ENCODE measurements at places on chromosomes 6 and 20.
A peak's percentile ranks its signal among the peaks of the same experiment; 100 is the strongest.

- DNase-seq: peak; percentile 95
These were observed at the start of gene TOMM6 for GRCh38 chr6:41787219-41787917. Gene TOMM6 (plus strand): TSS chr6:41787694. CDS start chr6:41787698, 4 bp downstream.

DNA sequence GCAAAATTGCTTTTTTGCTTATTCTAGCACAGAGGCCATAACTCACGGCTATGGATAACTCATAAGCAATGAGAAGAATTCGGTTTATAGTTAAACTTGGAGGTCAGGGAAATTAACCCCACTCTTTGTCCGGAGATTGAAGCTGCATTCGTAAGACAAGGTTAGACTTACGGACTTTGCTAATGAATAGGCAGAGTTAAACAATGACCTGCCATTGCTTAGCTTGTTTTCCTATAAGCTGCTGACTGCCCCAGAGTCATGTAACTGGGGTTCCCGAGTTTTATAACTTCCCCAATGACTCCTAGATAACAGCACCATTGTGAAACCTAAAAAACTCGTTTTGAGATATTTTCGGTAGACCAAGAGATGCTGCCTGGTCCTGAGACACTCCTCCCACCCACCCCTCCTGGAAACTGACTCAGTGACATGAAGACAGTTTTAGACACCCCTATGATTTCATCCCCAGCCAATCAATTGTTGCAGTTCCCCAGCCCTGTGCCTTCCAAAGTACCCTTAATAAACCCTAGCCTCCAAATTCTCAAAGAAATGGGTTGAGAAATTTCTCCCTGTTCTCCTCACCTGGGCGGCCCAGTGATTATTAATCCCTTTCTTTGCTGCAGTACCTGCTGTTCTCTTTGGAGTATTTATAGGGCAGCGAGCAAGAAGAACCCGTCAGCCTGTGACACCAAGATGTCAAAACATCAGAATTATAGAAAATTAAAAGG, 33.1 kb upstream of the MCUR1 start:
- no peak for DNase-seq

- DNase-seq: peak; percentile 56
These were observed 44.9 kb upstream of the SUPT3H start for GRCh38 chr6:45422503-45423110.

DNA sequence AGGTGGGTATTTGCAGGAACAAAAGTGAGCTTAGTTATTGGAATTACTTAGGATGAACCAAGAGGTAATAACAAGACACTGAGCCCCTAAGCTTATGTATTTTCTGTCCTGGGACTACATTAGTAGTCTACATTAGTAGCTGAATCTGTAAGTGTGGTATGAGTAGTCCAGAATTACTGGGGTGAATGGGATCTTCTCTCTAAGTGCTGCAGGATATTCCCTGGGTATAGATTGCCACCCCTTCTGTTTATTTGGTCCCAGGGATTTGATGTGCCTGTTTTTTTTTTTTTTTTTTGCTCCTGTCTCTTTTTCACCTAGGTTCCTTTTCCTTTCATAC, 5.9 kb downstream of the CD2AP start:
- DNase-seq: no peak

- no peak for DNase-seq
These were observed 372.2 kb downstream of the NRN1 start for GRCh38 chr6:5634525-5634924.

GRCh38 chr6:80330961-80331360, 224.5 kb downstream of the BCKDHB start:
- no peak for DNase-seq

DNA sequence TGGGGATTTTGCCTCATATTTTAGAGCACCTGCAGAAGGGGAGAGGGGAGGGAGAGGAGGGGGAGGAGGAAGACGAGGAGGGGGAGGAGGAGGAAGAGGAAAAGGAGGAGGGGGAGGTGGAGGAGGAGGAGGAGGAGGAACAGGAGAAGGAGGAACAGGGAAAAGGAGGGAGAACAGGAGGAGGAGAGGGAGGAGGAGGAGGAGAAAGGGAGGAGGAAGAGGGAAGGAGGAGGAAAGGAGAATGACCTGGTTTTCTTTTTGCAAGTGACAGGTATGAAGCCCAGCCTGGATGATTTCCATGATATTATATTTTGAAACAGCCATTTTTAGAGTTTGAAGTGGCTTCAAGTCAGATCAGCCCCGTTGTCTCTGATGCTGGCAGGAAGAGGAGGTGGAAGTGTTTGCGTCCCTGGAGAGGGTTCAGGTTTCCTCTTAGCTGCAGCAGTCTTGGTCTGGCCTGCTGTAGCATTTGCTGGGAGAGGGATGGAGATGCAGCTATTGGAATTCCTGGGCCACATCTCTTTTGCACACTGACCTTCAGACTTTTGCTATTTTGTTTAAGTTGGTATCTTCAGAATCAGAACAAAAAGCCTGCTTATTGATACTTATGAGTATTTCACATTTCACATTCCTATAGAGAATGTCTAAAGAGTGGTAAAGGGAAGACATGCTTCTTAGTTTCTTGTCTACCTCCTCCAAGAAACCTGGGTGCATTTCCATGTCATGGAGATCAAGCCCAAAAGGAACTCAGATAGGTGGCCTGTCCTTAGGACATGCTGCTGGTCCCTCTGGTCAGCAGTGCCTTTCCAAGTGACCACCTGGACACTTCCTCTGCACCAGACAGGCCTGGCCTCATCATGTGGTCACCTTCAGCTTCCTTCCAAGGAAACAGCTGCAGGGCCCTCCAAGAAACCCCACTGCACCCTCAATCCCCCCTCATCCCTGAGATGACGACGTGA, 54.3 kb upstream of the IYD start:
- no peak for DNase-seq

- DNase-seq: no peak
These were observed 359.0 kb downstream of the ESR1 start for GRCh38 chr6:152166497-152166896.

- peak; percentile 88 for DNase-seq
These were observed at the start of the genes KAT14 and PET117 for GRCh38 chr20:18137412-18138265. Gene KAT14 (plus strand): TSS chr20:18137863. CDS start chr20:18142661, 4,798 bp downstream. Gene PET117 (plus strand): TSS chr20:18137863. CDS start chr20:18137956, 93 bp downstream.

DNA sequence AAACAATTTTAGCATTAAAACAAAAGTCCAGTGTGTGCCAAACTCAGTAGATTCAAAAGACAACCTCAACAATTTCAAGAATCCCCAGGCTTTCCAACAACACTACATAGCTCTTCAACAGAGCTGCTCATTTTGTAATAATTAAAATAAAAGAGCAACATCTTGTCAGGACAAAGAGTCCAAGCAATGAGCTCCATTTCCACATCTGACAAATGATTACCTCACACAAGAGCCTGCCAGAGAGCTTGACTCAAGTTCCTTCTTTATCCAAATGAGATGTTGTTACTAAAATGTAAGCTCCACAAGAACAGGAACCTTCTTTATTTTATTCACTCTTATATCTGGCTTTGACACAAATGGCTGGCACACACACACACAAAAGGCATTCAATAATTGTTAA, 449.8 kb downstream of the HACE1 start:
- no peak for DNase-seq

GRCh38 chr20:58011947-58012610, 216.4 kb downstream of the ANKRD60 start:
- no peak for DNase-seq

- no peak for DNase-seq
These were observed 3.6 kb upstream of the ARFGEF3 start for GRCh38 chr6:138157986-138158638.

DNA sequence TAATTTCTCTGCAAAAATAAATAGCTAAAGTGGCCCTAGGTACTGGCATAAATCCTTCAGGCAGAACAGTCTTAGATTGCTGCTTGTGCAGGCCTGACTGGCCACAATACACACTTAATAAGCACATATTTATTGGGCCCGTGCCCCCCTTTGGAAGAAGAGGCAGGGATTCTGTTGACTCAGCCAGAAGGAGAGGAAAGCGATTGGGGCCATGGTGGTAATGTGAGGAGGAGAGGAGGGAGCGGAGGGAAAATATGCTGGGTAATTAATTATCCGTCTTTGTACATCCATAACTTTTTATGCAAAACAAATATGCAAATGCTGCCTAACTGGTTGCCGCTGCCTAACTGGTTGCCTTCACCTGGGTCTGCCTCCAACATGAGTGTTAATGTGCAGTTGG, 36.2 kb downstream of the CD40 start:
- DNase-seq: no peak

- no peak for DNase-seq
These were observed 15.2 kb downstream of the B4GALT5 start for GRCh38 chr20:49698477-49698876.

- no peak for DNase-seq
These were observed 80.8 kb downstream of the GMPR start for GRCh38 chr6:16318953-16319720.

DNA sequence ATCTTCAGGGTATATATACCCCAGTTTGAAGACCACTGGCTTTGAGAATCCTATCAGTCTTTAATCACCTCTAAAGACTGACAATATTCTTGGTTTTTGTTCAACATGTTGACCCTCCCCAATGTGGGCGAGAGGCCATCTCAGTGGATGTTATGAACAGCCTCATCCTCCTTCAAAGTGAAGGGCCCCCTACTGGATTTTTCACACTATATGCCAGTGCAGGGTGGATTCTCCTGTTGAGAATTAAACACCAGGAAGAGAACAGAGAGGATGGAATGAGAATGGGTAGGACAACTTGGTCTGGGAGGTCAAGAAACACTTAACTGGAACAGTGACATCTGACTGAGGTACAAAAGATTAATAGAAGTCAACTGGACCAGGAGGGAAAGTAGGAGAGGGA, 327.1 kb downstream of the MAFB start:
- no peak for DNase-seq

DNA sequence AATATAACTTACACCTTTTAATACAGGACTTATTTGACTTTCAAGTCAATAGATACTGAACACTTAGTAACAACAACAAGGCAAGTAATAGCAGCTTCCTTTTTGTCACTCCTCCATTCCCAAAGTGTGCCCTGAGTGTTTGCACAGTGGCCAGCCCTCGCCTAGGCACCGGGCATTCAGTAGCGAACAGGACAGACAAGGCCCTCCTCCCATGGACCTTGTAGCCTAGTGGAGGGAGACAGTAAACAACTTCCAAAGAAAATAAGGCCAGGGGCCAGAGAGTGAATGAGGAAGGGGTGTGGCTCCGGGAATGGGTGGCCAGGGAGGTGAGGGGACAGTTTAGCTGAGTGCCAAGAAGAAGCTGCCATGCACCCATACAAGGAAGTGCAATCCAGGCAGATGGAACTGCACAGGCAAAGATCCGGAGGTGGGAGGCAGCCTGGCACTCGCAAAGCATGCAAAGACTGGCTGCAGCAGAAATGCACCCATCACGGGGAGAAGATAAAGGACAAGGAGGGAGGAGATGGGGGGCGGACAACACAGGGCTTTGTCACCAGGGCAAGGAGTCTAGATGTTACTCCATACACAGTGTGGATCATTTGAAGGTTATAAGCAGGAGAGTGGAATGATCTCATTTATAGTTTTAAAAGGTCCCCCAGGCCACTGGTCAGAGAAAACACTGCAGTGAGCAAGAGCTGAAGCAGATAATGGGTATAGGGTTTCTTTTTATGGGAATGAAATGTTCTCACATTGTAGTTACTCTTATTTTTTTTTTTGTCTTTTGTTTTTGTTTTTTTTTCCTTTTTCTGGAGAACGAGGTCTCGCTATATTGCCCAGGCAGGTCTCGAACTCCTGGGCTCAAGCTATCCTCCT, 32.2 kb downstream of the ATP9A start:
- DNase-seq: no peak

DNA sequence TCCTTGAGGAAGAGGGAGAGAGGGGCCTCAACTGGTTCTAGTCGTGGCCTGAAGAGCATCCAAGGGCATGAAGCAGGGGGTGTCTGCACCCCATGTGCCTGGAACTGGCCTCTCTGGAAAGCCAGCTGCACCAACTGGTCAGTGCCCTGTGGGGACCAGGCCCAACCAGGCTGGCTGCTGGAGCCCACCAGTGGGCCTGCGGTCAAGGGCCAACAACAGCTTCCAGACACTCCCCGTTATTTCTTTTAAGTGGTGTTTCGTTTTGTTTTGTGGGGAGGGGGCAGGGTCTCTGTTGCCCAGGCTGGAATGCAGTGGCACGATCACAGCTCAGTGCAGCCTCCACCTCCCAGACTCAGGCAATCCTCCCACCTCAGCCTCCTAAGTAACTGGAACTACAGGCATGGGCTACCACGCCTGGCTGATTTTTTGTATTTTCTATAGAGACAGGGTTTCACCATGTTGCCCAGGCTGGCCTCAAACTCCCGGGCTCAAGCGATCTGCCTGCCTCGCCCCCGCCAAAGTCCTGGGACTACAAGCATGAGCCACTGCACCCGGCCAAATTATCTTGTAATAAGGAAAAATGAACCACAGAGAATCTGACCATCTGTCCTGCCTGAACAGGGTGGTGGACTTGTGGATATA, 11.9 kb upstream of the C20orf144 start:
- no peak for DNase-seq

DNA sequence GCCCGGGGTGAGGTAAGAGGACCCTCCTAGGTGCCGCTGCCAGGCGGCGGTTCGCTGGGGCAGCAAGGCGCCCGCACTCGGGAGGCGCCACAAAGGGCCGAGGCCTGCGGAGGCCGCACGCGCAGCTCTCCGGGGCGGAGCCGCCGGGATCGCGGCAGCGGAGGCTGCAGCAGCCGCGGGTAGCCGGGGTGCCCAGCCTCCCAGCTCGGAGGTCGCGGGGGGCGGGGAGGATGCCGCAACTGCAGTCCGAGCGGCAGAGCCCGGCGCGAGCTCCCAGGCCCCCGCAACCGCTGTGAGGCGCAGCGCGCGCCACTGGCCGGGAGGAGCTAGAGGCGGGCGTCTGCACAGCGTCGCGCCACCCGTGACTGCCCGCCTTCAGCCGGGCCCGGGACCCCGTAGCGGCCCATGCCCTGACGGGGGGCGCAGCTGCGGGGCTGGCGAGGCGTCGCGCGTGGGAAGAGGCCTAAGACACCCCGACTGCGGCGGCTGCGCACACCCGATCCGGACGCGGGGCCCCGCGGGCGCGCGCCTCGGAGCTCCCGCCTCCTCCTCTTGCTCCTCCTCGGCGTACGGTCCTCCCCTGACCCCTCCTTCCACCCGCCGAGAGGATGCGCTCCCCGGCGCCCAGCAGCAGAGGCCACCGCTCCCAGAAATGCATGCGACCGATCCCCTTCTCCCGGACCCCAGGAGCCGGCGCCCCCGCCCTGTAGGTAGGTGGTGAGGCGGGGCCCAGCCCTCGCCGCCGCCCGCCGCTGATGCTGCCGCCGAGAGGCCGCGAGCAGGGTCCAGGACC, at the start of gene NCOA7:
NCOA7 (plus strand) TSS at position 603 of the 793 bp plus-strand sequence. CDS start 24,395 bp downstream, outside the sequence.
- DNase-seq: peak; percentile 82

- no peak for DNase-seq
These were observed 1343.4 kb downstream of the GRIK2 start for GRCh38 chr6:102736941-102737368.

- no peak for DNase-seq
These were observed 71.5 kb upstream of the RALY start for GRCh38 chr20:33922224-33922623.

DNA sequence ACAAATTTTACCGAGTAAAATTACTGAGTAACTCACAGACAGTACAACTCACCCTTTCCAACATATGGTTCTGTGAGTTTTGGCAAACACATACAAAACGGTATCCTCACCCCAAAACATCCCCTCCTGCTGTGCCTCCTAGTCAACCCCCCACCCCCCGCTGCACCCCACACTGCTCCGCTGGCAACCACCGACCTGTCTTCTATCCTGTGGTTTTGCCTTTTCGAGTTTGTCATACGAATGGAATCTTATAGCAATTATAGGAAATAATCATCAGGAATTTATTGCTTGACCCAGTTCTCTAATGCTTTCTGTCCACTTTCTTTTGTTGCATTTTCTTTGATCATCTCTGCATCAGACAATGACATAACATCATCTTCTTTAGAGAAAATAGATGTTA, 312.3 kb downstream of the KIF16B start:
- no peak for DNase-seq

GRCh38 chr6:166949528-166950442, 6.6 kb downstream of the RNASET2 start:
- peak; percentile 19 for DNase-seq

All from activated CD4-positive, alpha-beta T cell treated with anti-CD3 and anti-CD28 coated beads, Interleukin-2, amount 10 ng/mL, durations not matched to agents 7 days and 5 days (primary cell).